Aorta (tissue), 5 donors: ENCODE measurements at places on chromosomes 4 and X.

DNA sequence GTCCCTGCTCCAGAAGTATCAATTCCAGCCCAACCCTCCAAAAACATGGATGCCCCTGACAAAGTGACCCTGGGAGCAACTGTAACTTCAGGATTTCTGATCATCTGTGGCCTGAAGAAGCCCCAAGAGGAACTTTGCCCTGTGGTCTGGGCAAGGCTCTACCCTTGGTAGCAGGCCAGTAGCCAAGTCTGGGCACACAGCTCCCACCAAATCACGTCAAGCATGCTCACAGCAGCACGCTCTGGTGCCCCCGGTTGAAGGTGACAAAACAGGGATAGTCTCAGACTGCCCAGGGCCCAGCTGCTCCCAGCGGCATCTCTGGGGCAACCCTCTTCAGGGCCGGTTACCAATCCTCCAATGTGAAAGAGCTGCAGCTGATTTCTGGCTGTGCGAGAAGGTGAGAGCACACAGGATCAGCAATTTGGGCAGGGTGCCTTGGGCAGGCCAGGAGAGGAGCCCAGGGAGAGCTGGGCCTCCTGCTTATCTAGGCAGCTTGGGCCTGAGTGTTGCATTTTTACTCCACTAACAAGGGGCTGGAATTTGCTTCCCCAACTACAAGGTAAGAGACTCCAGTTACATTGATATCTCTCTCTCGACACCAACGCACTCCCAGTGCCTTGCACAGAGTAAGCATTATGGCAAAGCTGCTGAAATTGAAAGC is 418.1 kb downstream of the BCOR start:
- H3K4me1 ChIP-seq, result no peaks in the 10 kb centered on the region
- H3K4me3 ChIP-seq, result no peak overlapping the region
- no peak for DNase-seq
- no peak overlapping the region for H3K27ac ChIP-seq
- no peaks in the 10 kb centered on the region for H3K36me3 ChIP-seq

DNA sequence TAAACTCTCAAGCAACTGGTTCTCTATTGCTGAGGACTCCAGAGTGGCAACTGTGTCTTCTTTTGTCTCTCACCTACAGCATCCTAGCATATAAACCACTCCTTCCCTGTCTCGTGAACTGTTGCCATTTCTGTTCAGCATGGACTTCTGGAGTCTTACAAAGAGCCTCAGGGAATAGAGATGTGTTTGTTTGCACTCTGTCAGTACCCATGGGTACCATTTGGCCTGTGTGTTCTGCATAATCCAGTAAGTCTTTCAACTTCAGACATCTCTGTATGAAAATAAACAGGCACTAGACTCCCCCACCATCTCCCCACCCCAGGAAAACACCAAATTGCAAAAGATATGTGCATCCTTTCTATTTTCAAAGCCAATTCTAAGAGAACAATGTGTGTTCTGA is 1351.6 kb upstream of the PABPC4L start:
- H3K36me3 ChIP-seq, result no peaks in the 10 kb centered on the region
- H3K4me1 ChIP-seq, result no peaks in the 10 kb centered on the region
- DNase-seq, result no peak
- no peaks in the 10 kb centered on the region for H3K27me3 ChIP-seq

DNA sequence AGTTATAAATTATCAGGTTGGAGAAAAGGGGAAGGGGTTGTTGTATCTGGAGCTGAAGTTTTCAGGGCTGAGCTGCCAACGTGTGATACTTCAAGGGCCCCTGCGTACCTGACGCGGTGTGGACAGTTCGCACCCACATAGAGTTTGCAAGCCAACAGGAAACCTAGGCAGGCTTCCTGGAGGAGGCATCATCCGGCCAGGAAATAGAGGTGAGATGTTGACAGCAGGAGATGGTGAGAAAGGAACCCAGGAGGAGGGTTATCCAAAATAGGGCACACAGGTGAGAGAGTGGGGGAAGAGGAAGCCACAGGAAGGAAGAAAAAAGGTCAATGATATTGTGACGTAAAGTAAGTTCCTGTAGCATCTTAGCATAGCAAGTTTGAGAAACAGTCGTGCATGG is 127.2 kb downstream of the DHRSX start:
- no peaks in the 10 kb centered on the region for H3K4me1 ChIP-seq
- no peak for DNase-seq
- no peak overlapping the region for H3K4me3 ChIP-seq
- no peaks in the 10 kb centered on the region for H3K27me3 ChIP-seq
- H3K27ac ChIP-seq, result no peak overlapping the region

- no peaks in the 10 kb centered on the region for H3K36me3 ChIP-seq
- H3K4me3 ChIP-seq, result no peak overlapping the region
- H3K4me1 ChIP-seq, result peaks cover 8% of the 10 kb centered on the region
- DNase-seq, result no peak
- H3K27ac ChIP-seq, result no peak overlapping the region
Observed at GRCh38 chr4:7894098-7894676, 45.5 kb downstream of the AFAP1 start.

- DNase-seq, result no peak
- no peaks in the 10 kb centered on the region for H3K36me3 ChIP-seq
- no peaks in the 10 kb centered on the region for H3K27me3 ChIP-seq
- H3K4me3 ChIP-seq, result no peak overlapping the region
- H3K4me1 ChIP-seq, result no peaks in the 10 kb centered on the region
Observed at GRCh38 chr4:176668324-176668723, 124.4 kb downstream of the VEGFC start.

DNA sequence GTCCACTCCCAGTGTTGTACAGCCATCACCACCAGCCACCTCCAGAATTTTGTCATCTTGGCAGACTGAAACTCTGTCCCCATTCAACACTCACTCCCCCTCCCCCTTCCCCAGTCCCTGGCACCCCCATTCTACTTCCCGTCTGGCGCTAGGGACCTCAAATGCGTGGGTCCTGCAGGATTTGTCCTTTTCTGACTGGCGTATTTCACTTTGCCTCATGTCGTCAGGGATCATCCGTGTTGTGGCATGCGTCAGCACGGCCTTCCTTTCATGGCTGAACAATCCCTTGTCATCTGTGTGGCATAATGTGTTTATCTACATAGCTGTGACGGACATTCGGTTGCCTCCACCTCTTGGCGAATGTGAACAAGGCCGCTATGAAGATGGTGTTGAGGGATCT is 5.5 kb downstream of the TADA2B start:
- H3K4me1 ChIP-seq, result no peaks in the 10 kb centered on the region
- no peak overlapping the region for H3K27ac ChIP-seq
- no peak overlapping the region for H3K4me3 ChIP-seq
- no peaks in the 10 kb centered on the region for H3K36me3 ChIP-seq
- peak; percentile 23 for DNase-seq

GRCh38 chr4:36123906-36124305 is 120.4 kb downstream of the ARAP2 start:
- no peaks in the 10 kb centered on the region for H3K4me1 ChIP-seq
- H3K4me3 ChIP-seq, result no peak overlapping the region
- H3K27me3 ChIP-seq, result no peaks in the 10 kb centered on the region
- H3K27ac ChIP-seq, result no peak overlapping the region
- H3K36me3 ChIP-seq, result no peaks in the 10 kb centered on the region
- no peak for DNase-seq

- DNase-seq, result no peak
- H3K4me3 ChIP-seq, result no peak overlapping the region
- H3K36me3 ChIP-seq, result peaks cover 1% of the 10 kb centered on the region
- H3K4me1 ChIP-seq, result no peaks in the 10 kb centered on the region
Observed at GRCh38 chr4:13368217-13368616, 115.9 kb downstream of the RAB28 start.

- H3K4me3 ChIP-seq, result peak within 1 kb of the TSS; percentile 60
- no peaks in the 10 kb centered on the region for H3K36me3 ChIP-seq
- no peaks in the 10 kb centered on the region for H3K4me1 ChIP-seq
- no peak within 1 kb of the TSS for H3K27ac ChIP-seq
- peak; percentile 78 for DNase-seq
- H3K27me3 ChIP-seq, result no peaks in the 10 kb centered on the region
Observed at GRCh38 chrX:55489314-55490009, at the start of gene USP51. Gene USP51 (minus strand): TSS chrX:55489848. CDS start chrX:55488939, 909 bp downstream.

DNA sequence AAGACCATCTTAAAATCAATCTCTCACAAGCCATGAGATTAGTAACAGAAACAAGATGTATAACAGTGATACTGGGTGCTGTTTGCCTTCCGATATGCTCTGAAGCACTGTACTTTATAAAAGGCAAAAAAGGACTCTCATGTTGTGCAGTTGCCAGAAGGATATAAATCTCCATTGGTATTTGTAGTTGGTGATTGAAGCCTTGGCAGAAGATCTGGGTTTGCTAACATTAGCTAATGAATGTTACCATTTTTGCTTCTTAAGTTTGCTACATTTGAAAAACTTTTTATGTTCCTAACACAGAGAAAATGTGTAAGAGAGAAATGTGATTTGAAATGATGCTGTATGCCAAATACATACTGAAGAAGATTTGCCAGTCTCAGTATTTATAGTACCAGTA is 44.4 kb downstream of the RAP1GDS1 start:
- H3K4me3 ChIP-seq, result no peak overlapping the region
- DNase-seq, result no peak
- no peaks in the 10 kb centered on the region for H3K36me3 ChIP-seq
- no peak overlapping the region for H3K27ac ChIP-seq
- no peaks in the 10 kb centered on the region for H3K27me3 ChIP-seq

DNA sequence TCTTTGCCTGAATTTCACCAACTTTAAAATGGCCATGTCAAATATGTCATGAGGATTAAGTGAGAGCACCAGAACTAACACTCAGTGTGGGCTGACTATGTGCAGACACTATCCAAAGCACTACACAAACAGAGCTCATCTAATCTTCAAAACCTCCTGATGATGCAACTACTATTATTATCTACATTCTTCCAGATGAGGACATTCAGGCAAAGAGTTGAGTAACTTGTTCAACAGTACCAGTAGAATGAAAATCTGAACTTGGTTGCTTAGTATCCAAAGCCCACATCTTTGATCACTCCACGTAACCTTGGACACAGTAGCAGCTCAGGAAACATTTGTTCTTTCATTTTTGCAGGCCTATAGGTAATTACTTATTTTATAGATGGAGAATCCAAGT is 90.1 kb downstream of the ATP8A1 start:
- no peaks in the 10 kb centered on the region for H3K27me3 ChIP-seq
- H3K4me3 ChIP-seq, result no peak overlapping the region
- no peak overlapping the region for H3K27ac ChIP-seq
- no peaks in the 10 kb centered on the region for H3K36me3 ChIP-seq
- H3K4me1 ChIP-seq, result no peaks in the 10 kb centered on the region

GRCh38 chr4:64417974-64418373 is 8.7 kb upstream of the TECRL start:
- H3K27ac ChIP-seq, result no peak overlapping the region
- H3K27me3 ChIP-seq, result no peaks in the 10 kb centered on the region
- no peak for DNase-seq
- no peaks in the 10 kb centered on the region for H3K4me1 ChIP-seq
- H3K36me3 ChIP-seq, result no peaks in the 10 kb centered on the region
